ENCODE measurements at places on chromosomes 3 and 15.

DNA sequence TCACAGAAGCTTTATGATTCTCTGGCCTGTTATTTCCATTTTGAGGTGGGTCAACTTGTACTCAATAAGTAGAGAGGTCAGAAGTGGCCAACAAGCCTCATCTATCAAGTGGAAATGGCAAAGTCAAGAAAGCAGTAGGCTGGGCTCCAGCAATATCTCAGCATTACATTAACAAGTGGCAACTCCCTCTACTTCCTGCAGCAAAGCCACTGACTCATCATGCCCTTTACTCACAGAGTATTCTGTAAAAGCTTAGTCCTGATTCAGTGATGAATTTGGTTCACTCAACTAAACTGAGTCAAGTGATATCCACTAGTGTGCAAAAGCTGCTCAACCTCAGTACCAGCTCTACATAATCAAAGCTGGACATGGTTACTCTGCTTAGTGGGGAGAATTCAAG lies 954.6 kb downstream of the EPHA3 start:
- DNase-seq = no peak

DNA sequence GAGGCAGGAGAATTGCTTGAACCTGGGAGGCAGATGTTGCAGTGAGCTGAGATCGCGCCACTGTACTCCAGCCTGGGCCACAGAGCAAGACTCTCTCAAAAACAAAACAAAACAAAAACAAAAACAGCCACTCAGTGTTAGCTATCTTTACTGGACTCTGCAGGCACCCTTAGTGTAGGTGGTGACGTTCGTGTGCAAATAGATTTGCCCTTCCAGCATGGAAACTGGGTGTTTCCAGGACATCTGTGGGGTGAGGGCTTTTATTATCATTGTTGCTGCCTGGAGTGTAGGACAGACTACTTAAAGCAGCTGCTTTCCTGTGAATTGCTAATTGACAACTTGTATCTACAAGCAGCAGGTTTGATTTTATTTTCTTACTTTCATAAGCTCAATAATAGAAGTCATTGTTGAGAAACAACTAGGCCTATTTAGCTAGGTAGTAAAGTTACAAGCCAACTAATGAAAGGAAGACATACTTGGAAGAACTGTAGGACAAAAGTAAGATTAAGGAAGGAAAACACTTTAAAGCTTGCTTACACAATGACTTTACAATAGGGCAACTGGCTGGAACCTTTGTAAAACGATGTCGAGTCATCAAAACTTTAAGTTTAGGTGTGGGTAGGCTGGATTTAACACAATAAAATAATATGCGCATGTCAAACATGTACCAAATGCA lies 25.4 kb upstream of the SPPL2A start:
- DNase-seq = no peak

DNA sequence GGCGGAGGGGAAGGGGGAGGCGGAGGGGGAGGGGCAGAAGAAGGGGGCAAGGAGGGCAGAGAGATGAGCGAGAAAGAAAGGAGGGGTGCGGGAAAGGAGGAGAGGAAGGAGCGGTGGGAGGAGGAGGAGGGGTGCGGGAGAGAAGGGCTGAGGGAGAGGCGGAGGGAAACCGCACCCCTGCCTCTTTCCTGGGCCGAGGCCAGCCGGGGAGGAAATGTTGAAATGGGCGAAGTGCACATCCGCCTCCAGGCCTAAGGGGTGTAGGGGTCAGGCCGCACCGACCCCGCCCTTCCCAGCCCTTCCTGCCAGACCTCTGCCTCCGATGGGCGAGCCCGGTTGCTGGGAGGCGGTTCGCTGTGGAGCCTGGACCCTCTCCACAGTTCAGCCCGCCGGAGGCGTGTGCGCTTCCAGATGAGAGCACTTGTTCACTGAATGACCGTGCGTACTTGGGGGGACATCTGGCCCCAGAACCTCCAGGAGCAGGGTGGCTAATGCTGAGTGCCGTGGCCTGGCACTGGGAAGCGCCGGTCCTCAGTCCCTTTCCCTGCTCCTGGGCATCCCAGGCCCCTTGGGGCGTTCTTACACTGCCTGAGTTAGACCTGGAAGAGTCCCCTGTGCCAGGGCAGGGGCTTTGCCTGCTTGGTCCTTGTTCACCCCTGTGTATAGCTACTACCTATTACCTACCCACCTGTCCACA lies 110.3 kb upstream of the KLF13 start:
- peak; percentile 46 for DNase-seq

DNA sequence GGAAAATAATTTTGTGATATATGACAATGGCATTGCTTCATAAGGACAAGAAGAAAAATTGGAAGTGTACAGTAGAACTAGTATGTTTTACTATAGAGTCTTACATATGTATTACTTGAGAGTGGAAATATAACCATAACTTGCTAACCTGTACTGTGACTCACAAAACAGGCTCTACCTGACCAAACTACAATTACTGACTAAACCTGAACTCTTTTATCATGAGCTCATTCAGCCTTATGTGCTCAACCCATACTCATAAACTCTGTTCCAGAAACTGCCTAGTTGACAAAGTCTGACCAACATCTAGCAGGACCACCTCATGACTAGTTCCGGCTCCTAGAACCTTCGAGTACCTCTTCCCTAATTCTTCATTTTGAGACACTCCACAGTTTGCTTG lies 6.3 kb downstream of the CDIN1 start:
- DNase-seq = no peak

GRCh38 chr3:69149586-69149985 lies 27.2 kb upstream of the LMOD3 start:
- DNase-seq = no peak

Data from SJCRH30 (cell line).